NCI-H2171 (cell line): ENCODE measurements at places on chromosomes 5 and 9.

DNA sequence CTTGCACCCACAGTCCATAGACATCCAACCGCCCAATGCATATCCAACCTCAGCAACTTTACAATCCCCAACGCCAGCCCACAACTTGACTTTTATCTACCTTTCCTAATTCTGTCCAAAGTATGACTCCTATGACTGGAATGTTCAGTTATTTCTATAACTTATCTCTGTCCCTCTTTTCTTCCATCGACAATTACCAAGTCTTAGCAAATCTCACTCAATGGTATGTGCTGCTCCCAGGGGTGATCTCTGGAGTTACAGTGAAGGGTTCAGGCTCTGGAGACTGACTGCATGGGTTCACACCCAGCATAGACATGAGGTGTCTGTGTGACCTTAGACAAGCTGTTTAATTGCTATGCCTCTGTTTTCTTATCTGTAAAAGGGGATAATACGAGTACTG, 106.9 kb downstream of the SPOCK1 start:
- DNase-seq = no peak

DNA sequence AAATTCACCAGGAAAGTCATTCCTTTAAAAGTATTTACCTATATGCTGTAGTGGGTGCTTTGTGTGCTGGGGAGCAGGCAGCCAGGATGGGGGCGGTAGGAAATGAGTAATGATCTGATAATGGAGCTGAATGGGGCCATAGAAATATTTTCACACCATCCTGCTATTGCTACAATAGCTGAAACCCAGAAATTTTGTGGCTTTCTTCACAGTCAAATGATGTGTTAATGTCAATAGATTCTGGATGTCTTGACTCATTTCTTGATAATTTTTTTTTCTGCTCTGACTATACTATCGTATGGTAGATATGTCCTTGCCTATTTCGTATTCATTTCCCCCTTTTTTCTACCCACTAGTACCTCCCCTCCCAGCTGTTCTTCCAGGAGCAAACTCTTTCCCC, 59.5 kb downstream of the RORB start:
- no peak for DNase-seq

GRCh38 chr9:99431103-99431502, 209.0 kb downstream of the SEC61B start:
- no peak for DNase-seq

DNA sequence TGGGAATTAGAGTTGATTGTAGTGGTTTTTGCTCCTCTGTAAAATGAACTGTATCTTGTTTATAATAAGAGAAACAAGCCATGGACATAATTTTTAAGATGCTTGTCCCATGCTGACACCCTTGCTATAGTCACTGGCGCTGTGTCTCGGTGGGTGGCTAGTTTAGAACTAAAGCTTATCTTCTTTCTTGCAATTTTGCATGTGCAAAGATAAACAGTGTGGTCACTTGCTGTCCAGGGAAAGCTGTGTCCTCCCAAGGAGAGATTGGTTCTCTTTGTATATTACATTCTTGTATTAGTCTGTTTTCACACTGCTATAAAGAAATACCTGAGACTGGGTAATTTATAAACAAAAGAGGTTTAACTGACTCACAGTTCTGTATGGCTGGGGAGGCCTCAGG, 143.8 kb downstream of the MELK start:
- DNase-seq = no peak

GRCh38 chr5:121292664-121293063, 559.0 kb upstream of the FTMT start:
- no peak for DNase-seq

- no peak for DNase-seq
Measured at GRCh38 chr5:144276034-144276822, 105.6 kb downstream of the KCTD16 start.

DNA sequence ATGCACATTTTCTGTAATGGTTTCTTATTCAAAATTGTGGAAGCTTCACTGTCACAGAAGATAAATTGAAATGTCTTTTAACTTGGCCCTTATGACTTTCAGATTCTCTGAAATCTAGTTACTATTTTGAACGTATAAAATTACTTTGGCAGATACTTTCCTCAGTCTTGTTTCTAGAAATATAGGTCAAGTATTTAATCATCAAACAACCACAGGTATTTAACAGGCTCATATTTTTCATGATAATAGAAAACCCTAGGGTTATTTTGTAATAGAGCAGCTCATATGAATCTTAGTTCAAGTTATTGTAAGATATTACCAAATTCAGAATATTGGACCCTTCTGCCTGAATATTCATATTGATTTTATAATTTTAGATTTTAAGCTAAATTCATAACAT, 236.0 kb upstream of the CDH18 start:
- DNase-seq = no peak

- no peak for DNase-seq
Measured at GRCh38 chr5:153486771-153487170, 3.7 kb upstream of the GRIA1 start.
